Mesenteric fat pad (tissue), 1 donor: ENCODE measurements at places on chromosomes 7 and 10.

DNA sequence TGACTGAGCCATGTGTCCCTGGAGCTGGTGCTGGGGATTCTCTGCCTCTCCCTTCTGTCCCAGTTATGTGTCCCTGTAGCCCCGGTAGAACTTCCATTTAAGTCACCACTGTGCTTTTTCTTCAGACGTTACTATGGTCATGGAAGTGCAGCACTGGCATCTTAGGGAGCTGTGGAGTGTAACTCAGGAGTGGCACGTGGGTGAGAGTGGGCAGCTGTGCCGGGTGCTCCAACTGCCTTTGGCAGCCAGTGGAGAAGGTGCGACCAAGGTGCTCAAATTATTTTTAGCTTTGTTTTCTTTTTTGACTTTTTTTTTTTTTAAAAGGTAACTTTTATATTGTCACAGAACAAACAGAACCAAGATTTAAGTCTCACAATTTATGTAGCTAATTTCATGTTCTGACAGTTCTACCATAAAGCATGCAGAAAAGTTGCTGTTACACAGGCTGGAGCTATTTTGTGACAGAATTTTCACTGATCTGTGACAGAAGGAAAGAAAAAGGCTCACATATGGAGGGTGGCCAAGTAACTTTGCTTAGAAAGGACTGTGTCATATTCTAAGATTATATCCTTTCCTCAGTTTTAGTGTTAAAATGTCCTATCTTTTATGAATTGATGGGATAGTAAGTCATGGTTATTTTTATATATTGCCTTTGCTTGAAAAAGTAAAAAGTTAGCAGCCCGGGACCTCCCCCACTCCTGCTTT is 73.9 kb downstream of the SH2D4B start:
- DNase-seq: peak; percentile 26

DNA sequence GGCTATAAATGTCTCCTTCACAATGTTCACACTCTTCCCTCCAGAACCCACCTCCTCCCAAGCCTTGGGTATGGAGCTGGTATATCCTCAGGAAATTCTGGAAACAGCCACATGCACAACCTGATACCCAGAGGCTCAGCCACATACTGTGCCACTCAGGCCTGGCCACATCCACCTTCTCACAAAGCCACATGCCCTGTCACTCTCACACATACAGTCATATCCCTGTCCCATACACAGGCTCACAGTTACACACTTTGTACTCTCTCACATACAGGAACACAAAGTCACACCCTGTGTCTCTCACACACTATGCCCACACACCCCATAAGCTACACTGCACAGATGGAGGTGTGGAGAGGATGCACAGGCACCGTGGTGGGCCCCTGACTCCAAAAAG is 10.1 kb downstream of the KCNIP2 start:
- peak; percentile 18 for DNase-seq

DNA sequence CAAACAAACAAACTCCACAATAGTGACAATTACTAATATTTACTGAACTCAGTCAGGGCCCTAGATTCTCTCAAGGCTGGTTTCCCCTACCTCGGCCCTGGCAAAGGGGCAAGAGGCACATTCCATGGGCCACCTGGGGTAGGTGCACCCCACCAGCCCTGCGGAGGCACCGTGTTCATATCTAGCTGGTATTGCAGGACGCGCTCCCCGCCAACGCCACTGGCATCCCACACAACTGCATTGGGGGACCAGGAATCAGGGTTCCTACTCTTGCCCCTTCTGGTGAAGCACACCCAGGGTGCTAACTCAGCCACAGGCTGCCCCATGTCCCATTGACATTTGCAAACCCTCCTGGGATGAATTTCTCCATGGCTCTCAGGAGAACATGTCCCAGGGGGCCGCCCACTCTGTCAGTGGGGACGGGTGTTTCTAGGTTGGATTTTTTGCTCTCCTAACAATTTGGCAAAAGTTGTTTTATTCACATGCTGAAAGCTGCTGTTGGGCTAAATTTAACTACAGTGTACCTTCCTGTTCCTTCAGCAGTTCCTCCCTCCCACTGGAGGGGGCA is 76.7 kb downstream of the ZRANB1 start:
- no peak for DNase-seq

DNA sequence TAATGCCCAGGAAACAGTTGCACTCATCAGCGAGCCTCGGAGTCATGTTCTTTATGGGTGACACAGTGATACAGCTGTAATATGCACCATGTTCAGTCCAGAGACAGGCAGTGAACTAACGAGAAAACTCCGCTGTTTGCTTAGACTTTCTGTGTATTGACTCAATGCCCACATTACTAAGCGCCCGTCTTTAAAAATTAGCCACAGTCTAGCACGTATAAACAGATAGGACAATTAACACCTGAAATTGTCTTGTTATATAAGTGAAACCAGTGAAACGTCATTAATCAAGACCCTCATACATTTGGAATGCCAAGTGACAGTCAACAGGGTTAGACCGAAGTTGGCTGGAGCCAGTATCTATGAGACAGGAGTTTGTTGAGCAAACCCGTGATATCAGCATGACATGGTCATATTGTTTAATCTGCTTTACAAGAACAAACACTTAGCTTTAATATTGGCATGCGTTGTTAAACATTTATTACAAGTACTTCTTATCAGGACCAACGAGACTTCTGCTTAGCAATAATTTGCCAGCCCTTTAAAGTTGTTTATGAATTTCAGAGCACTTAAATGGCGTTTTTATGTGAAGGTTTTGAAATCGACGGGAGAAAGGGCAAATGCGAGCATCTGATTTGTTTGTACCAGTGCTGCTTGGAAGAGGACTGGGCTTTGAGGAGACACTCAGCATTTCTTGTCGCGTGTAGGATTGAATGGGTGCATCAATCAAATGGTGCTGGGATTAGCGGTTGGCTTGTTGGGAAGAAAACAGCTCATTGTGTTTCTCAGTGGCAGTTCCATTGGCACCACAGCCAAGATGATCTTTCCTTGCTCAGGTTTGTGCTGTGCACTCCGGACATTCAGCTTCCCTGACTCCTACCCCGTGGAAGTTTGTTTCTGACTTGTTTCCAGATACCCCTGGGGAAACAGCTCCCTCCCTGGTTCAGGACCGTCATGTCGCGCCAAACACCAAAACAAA is 56.3 kb downstream of the CAMK1D start:
- peak; percentile 16 for DNase-seq

DNA sequence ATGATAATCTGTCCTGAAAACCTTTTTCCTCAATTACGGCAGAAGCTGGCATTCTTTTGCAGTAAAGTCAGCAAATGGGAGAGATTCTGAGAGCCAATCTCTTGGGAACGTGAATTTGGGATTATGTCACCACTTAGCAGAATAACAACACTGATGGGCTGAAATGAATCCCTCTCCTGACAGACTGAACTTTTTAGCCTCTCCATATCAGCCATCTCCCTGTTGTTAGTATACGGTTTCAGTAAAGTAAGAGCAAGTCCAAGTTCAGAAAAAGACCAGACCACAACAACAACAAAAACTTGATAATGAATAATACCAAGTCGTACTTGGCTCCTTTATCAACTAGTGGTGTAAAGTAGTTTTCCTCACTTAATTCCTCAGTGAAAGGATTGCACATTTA is 1048.8 kb downstream of the GATA3 start:
- DNase-seq: no peak
